ENCODE measurements at places on chromosomes 12 and 14. TPM values are rescaled to one million over a fixed set of nuclear protein-coding genes. Genes with fewer than 3 reads are reported as not detected.

- no peak for DNase-seq
These were observed 69.3 kb downstream of the SRRM4 start for GRCh38 chr12:119050663-119051062.

GRCh38 chr12:113954547-113954946 lies 11.6 kb downstream of the RBM19 start:
- no peak for DNase-seq

- DNase-seq, result no peak
These were observed 12.7 kb downstream of the NGDN start for GRCh38 chr14:23481979-23482822.

The GPR68 gene
- 0.05 TPM for polyA plus RNA-seq

GRCh38 chr14:93832081-93832480 lies 43.8 kb upstream of the PRIMA1 start:
- DNase-seq, result no peak

- no peak for DNase-seq
These were observed 34.8 kb downstream of the PTHLH start for GRCh38 chr12:27937768-27938167.

The STYX gene
- polyA plus RNA-seq, result 12.0 TPM
